ENCODE measurements at places on chromosomes 5 and 9.

GRCh38 chr5:108201721-108202120 is 180.2 kb downstream of the FBXL17 start:
- DNase-seq = no peak

DNA sequence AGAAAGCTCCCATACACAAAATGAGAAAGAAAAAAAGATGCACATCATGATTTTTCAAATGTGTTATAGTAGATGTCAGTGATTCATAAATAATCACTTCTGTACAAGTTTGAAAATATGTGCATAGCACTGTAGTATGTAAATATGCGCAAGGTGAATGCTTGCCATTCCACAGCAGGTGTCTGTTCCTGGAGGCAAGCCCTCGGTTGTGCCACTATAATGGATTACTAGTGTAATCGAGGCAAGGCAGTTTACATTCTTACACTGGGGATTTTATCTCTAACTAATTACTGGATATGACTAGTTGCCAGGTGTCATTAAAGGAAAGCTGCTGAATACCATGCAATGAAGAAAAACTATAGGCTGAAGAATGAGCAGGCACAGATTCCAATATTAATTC is 93.6 kb downstream of the ARHGEF28 start:
- no peak for DNase-seq

GRCh38 chr5:178336889-178337288 is 104.3 kb upstream of the PHYKPL start:
- no peak for DNase-seq

GRCh38 chr5:112546946-112547592 is 128.0 kb upstream of the EPB41L4A start:
- DNase-seq = no peak

DNA sequence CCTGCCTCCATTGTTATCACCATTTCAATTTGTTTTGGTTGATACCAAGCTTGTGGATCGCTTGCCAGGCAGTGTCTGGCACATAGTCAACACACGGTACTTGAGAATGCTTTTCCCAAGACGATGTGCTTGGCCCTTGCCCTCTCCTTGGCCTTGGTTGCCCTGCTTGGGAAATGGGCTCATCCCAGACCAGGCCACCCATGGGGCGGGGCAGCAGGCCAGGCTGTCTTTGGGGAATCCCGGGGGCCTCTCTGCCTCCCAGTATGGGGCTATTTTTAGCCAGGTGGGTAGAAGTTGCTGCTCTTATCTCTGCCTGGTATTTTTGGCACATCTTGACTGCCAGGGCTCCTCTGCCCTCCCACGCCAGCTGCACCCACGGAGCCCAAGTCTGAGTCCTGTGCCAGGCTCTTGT is 49.9 kb downstream of the LMX1B start:
- no peak for DNase-seq

DNA sequence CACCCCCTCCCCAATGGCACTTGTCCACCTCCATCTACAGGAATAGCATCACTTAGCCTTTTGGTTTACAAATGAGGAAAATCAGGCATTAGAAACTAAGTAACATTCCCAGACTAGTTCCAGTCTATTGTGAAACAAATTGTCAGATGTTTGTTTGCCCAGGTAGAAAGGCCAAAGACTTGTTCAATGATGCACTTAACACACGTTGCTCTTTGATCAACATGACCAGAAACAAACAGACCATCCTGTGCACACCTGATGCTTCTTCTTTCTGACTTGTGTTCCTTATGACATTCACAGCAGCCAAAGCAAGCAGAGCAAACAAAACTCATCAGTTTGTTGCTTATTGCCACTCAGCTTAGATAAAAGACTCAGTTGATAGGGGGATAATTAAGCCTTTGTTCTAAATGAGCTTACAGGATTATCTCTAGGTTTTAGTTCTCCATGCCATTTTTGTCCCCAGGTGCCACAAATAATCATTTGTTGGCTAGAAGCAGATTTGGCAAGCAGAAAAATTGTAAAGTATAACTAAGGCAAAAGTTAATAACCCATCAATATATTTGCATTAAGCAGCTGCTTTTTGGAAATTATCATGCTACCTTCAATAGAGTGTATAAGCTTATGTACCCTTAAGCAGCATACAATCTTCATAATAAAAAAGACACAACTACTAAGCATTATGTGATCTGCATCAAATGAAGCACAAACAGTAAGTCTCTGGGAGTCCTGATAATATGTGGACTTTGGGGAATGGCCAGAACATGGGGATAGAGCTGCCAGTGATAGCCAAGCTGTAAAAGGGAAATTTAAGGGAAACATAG is 26.3 kb upstream of the FST start:
- no peak for DNase-seq

DNA sequence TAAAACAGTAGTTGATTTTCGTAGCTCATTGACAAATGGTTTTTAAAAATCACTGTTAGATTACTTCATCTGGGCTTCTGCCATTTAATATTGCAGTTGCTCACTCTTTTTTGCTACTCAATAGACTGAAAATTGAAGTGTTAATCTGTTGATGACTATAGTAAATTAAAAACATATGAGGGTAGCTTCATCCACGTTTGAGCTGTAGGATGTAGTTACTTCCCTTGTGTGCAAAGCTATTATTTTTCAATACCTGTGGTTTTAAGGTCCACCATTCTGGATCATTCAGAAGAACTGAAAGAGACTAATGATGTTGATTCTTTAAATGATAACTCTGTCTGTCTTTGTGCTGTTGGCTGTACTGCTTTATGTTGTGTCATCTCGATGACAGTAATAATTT is 74.7 kb downstream of the LNPEP start:
- DNase-seq = no peak

GRCh38 chr5:81579262-81579924 is 171.5 kb downstream of the SSBP2 start:
- DNase-seq = no peak

DNA sequence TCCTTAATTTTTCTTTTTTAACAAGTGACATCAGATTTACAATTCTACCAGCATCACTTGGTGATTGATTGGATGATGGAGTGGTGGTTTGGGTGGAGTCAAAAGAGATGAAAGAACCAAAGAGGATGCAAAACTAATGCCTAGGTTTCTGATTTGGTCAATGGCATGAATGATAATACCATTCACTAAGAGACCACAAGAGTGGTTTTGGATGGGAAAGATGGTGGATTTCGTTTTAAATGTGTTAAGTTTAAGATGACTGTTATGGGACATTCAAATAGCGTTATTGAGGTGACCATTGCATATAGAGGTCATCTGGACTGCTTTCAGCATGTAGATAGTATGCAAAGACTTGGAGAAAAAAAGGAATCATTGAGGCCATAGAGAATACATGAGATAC is 3.6 kb downstream of the SMC5 start:
- DNase-seq = no peak

- DNase-seq = no peak
These were observed 3.4 kb downstream of the SNX18 start for GRCh38 chr5:54520940-54521339.

DNA sequence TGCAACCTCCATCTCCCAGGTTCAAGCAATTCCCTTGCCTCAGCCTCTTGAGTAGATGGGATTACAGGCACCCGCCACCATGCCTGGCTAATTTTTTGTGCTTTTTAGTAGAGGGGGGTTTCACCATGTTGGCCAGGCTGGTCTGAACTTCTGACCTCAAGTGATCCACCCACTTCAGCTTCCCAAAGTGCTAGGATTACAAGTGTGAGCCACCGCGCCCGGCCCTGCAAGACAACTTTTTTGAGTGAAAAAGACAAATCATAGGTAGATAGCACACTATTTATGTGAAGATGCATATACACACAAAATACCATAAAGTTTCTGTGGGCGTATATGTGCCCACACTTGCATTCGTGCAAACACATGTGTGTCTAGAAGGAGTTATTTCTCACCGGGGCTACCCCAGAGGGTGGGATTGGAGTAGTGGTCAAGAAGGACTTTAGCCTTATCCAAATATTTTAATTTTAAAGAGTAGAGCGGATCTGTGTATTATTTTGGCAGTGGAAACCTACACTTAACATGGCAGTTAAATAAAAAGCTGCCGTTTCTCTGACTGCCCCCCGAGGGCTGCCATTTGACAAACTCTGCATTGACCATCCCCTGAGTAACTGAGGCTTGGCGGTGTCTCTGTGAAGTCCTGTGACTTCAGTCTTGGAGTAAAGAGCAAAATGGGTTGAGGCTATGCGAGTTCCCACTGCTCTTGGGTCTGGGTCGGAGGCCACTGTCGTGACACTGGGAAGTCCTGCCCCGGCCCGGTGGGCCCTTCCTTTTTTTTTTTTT is 93.4 kb upstream of the PTCH1 start:
- no peak for DNase-seq

GRCh38 chr5:173139631-173140030 is 4.7 kb upstream of the BNIP1 start:
- no peak for DNase-seq

GRCh38 chr9:1743121-1743960 is 271.8 kb upstream of the SMARCA2 start:
- DNase-seq = no peak

DNA sequence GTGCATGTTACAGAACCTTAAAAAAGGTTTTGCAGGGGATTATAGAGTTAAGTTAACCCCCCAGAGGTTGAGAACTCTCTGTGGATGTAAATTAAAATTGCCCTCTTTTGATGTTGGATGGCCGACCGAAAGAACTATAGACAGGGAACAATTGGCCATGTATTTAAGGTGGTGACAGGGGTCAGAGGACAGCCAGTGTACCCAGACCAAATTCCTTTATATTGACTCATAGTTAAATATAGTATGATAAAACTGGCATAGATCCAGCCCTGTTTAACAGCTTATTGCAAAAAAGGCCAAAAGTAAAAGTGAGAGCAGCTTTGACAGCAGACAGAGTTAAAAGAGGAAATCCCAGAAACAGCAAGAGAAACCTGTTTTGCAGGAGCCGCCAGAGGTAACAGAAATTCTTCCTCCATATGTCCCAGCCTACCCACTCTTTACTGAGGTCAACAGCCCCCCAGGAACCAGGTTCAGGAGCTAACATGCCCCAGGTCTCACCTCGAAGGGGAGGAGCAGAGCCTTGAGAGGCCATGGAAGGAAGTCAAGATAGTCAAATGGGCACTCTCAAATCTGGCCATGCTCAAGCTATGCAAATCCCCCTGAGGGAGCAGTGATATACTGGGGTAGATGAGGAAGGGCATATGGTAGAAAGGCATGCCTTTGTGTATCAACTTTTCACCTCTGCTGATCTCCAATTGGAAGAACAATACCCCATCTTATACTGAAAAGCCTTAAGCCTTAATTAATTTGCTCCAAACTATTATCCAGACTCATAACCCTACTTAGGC is 156.4 kb upstream of the COX7C start:
- DNase-seq = no peak

DNA sequence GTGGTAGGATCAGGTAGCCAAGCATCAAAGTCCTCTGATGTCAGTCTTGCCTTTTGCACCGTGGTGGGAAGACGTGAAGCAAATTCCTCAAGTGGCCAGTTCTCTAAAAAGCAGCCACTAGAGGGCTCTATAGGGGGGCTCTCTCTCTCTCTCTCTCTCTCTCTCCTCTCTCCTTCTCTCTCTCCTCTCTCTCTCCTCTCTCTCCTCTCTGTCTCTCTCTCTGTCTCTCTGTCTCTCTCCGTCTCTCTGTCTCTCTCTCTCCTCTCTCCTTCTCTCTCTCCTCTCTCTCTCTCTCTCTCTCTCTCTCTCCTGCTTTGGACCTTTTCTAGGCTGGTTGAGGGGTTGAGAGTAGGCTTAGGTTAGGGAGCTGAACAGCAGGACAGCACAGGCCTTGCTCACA is 13.9 kb upstream of the OSMR start:
- no peak for DNase-seq

DNA sequence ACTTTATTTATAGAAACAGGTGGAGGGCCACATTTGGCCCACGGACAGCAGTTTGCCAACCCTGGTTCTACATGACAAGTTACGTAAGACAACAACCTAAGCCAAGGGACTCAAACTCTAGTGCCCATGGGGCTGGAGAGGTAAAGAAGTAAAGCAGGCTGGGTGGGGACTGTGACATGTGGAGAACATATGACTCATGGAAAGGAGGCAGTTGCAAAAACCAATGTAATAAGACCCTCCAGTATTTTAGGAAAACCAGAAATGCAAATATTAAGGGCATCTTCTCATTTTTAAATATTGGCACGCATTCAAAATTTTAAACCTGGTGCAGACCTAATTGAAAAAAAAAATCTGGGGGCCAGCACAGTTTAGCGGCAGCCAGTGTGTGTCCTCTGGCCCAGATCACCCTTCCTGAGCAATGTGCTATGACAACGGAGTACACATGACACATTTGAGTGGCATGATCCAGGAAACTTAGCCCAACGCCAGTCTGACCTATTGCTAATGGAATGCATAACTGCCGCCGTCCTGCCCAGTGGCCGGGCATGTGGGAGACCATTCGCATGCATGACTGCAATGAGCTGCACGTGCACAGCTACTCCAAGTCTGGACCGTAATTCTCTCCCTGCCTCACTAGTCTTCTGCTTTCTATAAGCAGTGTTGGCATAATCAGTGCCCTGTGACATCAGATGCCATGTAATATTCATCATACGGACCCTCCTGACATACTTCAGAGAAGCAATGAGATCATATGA is 97.2 kb downstream of the SH3TC2 start:
- DNase-seq = no peak

DNA sequence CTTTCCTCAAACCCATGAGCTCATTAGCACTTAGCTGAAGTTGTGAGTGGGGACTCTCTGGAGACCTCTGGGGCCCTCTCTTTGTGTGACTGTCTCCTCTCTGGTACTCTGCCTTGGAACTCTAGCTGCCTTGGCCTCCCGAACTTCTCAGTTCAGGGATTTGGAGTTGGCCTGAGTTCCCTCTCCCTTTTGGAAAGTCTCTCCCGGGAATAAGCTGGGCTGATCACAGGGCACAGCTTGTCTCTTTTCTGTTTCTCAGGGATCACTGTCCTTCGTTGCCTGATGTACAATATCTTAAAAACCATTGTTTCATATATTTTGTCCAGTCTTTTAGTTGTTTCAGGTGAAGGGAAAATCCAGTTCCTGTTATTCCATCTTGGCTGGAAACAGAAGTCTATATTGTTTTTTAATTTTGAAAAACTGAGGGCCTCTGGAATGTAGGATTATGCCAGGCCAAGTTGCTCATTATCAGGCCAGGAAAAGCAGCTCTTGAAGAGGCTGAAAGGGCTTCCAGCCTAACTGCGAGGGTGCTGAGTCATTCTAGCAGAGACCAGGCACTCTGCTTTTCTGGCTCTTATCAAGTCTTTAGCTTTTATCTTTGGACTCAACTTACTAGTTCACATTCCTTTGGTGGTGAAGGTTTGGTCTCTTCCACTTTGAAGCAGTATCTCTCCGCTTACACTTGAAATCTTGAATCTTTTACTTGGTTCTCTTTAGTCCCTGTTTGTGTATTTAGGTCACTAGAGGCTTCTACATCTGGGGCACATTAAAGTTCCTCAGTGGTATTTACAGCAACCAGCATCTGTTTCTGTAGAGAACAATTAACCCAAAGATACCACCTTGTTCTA is 8.4 kb upstream of the RGS3 start:
- no peak for DNase-seq

DNA sequence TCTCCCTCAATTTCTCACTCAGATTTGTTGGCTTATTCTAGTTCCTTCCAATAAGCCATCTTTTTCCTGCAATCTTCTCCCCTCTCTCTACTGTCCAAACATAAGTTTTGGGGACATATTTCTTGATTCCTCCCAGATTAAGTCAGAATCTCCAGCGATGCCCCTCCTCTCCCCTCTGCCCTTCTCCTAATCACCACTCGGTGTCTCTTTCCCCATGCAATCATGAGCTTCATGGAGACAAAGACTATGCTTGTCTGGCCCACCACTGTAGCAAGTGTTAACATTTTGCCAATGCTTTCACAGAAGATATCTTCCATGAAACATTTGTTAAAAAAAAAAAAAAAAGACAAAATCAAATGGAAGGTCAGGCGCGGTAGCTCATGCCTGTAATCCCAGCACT is 42.4 kb downstream of the PDE6A start:
- DNase-seq = no peak

GRCh38 chr5:55411876-55412275 is 104.1 kb downstream of the MTREX start:
- DNase-seq = no peak
